Cardiac fibroblast (primary cell): ENCODE measurements at places on chromosomes 2 and 18.
A peak's percentile ranks its signal among the peaks of the same experiment; 100 is the strongest.

- no peak for DNase-seq
These were observed 568.3 kb upstream of the MEX3C start for GRCh38 chr18:51765606-51766360.

DNA sequence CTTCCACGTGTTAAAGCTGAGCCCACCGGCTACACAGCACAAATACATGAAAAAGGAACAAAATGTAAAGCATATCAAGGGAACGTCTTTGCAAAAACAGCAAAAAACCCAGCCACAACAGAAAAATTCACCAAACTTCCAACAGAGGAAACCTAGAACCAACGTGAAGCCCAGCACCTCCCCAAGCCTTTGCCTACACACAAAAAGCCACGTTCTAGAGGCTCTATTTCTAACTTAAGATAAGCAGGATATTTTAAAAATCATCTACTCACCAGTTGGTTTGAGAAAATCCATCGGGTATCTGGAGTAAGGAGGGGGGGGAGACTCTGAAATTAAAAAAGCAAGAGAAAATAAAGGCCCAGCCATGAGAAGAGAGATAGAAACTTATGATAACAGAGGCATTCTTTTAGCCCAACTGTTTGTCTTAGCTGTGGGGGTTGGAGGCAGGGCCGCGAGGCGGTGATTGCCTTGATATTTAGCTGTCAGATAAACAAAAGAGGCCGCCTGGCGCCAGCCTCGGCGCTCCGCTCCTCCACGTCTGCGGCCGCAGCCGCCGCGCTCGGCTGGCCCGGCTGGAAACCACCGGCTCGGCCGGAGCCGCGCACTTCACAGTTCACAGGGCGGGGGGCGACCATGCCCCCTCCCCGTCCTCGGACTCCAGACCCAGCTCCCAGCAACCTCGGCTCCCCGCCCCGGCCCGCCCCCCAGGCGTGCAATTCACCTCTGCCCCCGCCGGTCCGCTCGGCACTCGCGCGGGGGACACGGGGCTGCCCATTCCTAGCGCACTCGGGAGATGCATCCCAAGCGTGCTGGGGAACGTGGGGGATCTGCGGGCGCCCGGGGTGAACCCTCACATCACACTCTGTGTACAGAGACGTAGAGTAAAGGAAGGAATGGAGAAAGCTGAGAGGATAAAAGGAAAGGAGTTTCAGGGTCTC lies 2.4 kb downstream of the SMAD7 start:
- DNase-seq, result peak; percentile 56

DNA sequence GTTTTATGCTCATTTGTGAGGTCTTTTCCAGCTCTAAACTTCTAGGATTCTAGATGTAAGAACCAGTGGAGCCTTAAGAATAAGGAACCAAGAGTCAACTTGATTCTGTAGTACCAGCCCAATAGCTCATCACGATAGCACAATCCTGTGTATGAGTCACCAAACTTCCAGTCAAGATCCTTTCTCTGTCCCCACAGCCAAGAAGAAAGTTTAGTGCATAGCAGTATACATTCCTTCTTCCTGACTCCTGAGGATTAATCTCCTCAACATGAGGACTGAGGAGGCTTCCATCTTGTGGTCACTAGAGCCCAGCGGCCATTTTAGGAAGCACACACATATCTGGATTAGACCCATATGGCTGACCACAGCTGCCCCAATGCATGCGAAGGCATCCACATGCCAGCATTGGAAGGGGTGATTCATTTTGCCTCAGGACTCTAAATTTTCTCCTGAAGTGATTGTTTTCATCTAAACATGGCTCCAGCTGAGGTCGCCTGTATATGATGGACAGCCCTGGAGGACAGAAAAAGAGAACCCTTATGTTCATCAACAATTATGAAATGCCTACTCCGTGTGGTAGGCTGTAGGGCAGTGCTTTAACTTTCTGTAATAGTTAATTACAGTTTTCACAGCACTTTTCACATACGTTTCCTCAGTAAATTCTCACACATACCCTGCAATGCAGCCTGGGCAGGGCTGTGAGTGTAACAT lies 53.5 kb downstream of the RASGRP3 start:
- peak; percentile 83 for DNase-seq

- no peak for DNase-seq
These were observed 1.2 kb upstream of the SKA1 start for GRCh38 chr18:50373561-50374219.

GRCh38 chr2:20186855-20187187 lies 38.1 kb downstream of the SDC1 start:
- no peak for DNase-seq

- peak; percentile 1 for DNase-seq
These were observed 47.7 kb downstream of the SLC9A2 start for GRCh38 chr2:102667072-102667471.

GRCh38 chr2:235381261-235381912 lies 112.5 kb upstream of the AGAP1 start:
- peak; percentile 34 for DNase-seq

- DNase-seq, result no peak
These were observed 66.6 kb downstream of the ACKR3 start for GRCh38 chr2:236636261-236636660.

DNA sequence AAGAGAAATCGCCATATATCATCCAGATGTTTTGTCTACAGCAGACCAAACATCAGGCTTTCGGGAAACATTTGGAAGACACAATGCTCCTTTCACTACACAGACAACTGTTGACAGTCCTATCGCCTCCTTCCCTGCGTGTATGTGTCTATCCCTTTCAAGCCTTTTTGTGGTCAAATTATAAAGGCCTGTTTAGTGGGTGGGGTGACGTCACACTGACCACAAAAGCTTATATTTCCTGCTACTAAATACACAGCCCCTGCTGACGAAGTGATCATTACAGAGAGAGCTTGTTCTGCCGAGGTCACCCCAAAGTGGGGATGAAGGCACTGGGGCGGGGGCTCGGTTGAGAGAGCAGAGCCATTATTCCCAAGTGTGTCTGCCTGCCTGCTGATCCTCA lies 302.7 kb upstream of the TNP1 start:
- DNase-seq, result peak; percentile 70

DNA sequence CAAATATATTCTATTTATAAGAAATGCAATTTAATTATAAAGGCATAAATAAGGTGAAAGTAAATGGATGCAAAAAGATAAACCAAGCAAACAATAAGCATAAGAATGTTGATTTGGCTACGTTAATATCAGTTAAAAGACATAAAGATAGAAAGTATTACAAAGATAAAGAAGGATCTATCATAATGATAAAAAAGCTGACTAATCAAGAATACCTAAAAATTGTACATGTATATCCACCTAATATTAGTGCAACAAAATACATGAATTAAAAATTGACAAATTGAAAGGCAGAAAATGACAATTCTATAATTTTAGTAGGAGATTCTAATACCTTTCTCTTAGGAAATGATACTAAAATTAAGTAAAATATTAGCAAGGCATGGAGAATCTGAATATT lies 21.5 kb downstream of the SLC9A4 start:
- DNase-seq, result no peak

DNA sequence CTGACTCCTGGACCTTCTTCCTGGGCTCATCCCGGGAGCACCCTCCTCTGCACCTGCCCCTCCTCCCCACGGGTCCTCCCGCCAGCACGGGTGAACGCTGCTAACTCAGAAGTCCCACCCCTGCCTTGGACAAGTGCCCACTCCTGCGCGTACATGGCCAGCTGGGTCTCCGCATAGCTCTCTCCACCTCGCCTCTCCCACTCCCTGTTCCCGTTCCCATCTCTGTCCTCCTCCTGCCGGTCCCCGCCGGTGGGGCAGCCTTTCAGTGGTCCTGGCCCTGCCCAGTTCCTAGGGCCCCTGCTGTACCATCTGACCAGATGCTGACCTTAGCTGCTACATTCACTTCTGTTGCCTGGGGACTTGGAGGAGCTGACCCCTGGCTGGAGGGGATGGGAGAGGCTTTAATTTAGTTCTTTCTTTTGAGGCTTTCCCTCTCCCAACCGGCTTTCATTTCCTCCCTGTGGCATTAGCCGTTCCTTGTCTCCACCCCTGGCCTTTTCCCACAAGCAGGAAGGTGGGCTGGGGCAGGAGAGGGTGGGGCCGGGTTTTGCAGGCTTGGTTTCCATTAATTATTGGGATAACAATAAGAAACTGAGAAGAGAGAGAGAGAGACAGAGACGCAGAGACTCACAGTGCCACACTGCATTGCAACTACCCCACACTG lies 136.1 kb downstream of the SH3BP4 start:
- DNase-seq, result peak; percentile 32

- no peak for DNase-seq
These were observed 113.0 kb upstream of the MAPRE2 start for GRCh38 chr18:34928088-34928753.

DNA sequence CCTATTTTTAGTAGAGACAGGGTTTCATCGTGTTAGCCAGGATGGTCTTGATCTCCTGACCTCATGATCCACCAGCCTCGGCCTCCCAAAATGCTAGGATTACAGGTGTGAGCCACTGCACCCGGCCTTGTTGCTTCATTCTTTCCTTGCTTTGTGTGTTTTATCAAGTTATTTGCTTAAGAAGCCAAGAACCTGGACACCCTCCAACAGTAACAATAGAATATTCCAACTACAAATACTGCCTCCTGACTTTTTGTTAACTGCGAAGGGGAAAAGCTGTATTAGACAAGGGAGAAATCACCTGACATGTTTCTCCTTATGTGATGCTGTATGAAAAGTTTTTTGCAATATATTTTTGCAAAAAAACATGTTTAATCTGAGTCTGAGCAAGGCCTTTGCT lies 297.2 kb downstream of the NCKAP5 start:
- DNase-seq, result peak; percentile 56

GRCh38 chr2:234165421-234165820 lies 114.9 kb downstream of the SPP2 start:
- peak; percentile 21 for DNase-seq

DNA sequence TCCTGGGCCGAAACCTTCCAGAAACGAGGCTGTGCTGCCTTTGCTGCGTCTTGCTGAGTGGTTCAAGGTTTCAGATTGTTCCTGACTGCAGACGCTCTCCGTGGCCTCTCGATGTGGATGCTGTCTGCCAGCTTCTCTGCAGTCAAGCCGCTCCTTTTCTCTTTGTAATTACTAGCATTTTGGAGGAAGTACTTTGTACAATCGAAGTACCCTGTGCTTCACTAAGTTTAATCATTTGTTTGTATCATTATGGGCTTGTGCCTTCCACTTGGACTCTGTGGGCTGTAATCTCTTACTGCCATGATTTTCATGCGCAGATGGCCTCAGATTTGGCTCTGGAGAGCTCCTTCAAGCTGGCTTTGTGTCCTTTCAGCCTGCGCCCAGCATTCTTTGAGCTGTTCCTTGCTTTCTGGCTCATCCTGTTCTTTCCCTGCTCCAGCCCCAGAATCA lies 49.3 kb downstream of the TRAF3IP1 start:
- DNase-seq, result no peak

GRCh38 chr2:127625572-127625951 lies 20.4 kb upstream of the GPR17 start:
- DNase-seq, result no peak

DNA sequence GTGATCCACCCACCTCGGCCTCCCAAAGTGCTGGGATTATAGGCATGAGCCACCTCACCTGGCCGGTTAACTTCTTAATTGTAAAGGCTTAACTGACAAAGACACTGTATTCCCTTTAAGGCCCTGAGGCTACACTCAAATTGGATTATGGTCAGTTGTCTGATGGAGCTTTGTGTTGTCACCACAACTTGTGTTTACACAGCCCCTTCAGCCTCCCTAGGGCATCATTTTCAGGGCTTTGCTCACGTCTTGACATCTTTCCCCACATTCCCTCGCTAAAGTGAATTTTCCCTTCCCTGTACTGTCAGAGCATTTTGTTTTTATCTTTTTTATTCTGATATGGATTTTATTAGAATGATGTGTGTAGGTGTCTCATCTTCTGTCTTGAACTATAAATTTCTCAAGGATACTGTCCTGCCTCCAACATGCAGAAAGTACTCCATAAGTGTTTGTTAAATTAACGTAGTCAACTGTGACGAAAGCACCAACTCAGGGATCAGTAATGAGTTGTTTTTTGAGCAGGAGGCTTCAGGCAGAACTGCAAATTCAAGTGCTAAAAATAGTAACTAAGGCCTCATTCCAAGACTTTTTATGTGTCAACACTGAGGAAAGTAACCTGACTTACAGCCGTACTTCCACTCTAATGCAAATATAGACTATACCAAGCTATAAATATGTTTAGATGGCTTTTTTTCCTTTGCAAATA lies 77.1 kb upstream of the NARS1 start:
- DNase-seq, result peak; percentile 58

- DNase-seq, result peak; percentile 26
These were observed 498.4 kb downstream of the STK39 start for GRCh38 chr2:167749016-167749415.

- no peak for DNase-seq
These were observed 47.8 kb downstream of the NHEJ1 start for GRCh38 chr2:219112651-219113338.

DNA sequence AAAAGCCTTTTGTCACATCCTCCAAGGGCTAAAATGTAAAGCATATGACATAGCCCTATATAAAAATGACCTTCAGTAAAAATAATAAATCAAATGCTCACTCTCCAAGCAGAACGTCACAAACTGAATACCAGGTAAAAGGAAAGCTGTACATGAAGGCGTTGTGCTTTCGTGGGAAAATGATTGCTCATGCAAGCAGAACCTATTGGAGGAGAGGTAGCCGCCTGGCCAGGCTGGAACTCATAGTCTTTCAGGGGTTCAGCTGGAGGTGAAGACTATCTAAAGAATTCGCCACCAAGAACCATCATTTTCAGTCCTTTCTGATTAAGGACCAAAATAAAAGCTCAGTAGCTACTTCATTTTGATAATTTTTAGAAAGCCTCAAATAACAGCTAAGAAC lies 44.7 kb downstream of the ANKRD44 start:
- DNase-seq, result no peak

DNA sequence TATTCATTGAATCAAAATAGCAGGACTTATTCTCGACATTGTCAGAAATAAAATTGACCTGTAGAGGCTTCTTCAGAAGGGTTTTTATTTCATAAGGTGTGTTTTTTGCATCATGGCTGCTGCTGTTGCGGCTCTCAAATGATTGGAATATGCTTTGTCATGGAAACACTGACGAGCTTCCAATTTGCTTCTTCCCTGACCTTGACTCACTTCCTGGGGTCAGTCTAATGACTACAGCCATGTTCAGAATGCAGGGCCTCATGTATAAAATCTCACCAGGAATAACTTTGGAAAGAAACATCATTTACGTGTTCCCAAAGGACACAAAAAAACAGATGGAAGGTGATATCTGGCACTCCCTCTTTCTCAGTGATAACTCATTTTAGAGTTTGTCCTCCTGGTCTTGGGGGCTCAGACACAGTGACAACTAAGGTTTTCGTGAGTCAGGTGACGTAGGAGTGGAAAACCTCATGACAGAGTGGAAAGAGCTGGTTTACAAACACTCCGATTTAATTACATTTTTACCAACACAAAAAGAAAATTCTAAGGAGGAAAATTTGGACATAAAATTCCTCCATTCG lies 467.0 kb upstream of the RAB12 start:
- peak; percentile 78 for DNase-seq
